ENCODE measurements at places on chromosomes 12 and 14.

GRCh38 chr14:90831821-90832220 is 15.6 kb upstream of the TTC7B start:
- no peak for DNase-seq

DNA sequence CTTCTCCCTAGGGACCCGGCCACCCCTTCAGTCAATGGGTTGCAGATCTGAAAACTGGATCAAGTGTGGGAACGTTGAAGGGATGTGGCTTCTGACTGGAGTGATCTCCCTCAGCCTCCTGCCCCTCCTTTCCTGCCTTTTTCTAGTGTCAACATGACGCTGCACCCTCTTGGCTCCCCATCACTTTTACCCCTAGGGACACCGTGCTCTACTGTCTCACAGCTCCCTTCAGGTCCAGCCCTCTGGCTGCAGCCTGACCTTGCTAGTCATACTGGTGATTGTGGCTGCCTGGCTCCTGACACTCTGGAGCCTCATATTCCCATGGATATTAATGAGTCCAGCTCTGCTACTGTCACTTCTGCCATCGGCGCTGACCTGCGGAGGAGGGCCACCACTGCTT is 51.5 kb upstream of the RASSF3 start:
- DNase-seq: no peak

GRCh38 chr14:89249065-89249695 is 167.9 kb downstream of the FOXN3 start:
- no peak for DNase-seq

DNA sequence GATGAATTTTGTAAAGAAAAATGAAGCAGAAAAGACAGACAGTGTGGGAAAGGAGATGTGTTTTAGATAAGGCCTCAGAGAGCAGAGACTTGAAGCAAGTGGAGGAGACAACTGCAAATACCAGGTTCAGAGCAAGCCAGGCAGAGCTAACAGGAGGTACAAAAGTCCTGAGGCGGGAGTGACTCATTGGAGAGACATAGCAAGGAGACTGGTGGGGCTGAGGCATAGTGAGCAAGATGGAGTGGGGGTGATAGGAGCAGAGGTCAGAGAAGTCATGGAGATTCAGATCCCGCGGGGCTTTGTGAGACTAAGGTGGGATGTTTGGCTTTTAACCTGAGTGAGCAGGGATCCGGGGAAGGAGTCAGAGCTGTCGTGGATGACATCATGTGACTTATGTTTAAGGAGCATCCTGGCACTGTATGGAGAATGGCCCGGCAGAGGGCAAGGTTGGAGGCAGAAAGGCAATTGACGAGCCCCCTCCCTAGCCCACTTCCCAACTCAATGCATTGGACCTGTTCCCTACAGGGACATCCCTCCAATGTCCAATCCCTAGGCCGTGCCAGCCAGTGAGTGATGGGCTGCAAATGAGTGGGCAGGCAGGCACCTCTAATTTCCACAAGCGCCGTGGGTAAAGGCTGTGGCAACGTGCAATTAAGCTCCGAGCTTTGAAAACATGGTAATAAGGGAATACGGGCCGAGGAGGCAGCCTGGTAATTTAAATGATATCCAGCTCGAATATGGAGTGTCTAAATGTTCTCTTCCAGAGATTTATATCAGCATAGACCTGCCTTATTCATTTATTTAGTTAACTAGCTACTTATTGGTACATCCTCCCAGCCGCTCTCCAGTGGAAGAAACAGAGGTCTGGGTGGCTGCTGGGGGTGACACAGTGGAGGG is 206.8 kb upstream of the LHX5 start:
- no peak for DNase-seq
